ENCODE measurements at places on chromosomes 6 and 20.

DNA sequence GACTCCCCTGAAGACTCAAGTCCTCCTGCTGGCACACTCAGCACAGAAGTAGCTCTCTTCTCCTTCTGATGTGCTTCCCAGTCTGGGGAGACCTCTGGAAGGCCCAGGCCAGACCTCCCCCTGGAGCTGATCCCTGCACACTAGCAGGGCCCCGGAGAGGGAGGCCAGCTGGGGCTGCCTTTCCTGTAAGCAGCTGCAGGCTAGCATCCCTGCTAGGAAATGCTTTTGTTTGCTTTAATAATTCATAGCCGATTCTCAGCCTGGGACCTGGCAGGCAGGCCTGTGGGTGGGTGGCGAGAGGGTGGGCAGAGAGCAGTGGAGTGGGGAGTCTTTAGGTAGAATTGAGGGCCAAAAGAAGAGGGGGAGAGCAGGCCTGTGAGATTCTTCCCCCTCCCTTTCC lies 5.2 kb downstream of the EBF4 start:
- DNase-seq = no peak

DNA sequence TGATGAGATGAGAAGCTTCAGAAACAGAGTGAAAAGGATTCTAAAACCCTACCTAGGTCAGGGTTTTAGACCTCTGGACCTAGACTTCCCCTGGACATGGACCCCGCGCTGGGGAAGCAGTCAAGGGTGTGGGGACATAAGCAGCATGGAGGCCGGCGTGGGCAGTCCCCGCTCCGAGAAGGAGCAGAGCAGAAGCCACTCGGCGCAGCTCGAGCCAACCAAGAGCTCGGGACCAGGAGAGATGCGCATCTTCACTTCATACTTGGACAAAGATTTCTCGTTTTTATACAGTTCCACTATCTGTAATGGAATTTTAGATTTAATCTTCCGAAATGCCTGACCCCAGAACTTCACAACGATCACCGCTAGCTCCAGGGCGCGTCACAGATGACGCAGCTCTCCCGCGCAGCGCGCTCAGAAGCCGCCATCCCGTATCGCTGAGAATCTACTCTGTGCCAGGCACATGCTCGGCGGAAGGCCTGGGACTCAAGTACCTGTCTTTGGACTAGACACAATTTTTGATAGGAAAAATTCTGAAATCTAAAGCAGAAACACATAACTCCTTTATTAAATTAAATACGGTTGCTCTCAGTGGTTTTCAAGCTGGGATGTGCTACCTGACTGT lies 60.3 kb downstream of the WDR27 start:
- DNase-seq = no peak

- DNase-seq = no peak
Observed at GRCh38 chr6:43235841-43236240, 6.6 kb upstream of the DNPH1 start.

DNA sequence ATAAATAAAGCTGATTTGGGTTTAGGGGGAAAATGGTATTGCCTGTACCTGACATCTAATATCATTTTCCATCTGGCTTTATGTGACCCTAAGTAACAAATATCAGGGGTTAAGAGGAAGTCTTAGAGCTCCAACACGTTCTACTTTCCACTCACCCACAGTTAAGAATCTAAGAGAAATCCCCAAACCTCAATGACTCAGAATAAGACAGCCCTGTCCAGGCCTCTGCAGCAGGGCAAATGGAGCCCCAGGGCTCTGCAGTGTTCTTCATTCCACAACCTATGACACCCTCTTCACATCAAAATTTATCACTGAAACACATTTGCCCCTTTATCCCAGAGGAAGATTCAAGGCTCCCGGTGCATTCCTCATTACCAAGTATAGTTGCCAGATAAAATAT lies 20.3 kb upstream of the TENT5A start:
- DNase-seq = peak; percentile 69

- no peak for DNase-seq
Observed at GRCh38 chr20:21562656-21563055, 48.8 kb upstream of the NKX2-2 start.

- no peak for DNase-seq
Observed at GRCh38 chr20:8951164-8951563, 117.7 kb upstream of the PLCB4 start.
